ENCODE measurements at places on chromosomes 7 and 10.

- DNase-seq: peak; percentile 43
Observed at GRCh38 chr7:21939136-21939857, 6.4 kb downstream of the CDCA7L start.

- no peak for DNase-seq
Observed at GRCh38 chr7:147990942-147991341, 599.6 kb upstream of the C7orf33 start.

DNA sequence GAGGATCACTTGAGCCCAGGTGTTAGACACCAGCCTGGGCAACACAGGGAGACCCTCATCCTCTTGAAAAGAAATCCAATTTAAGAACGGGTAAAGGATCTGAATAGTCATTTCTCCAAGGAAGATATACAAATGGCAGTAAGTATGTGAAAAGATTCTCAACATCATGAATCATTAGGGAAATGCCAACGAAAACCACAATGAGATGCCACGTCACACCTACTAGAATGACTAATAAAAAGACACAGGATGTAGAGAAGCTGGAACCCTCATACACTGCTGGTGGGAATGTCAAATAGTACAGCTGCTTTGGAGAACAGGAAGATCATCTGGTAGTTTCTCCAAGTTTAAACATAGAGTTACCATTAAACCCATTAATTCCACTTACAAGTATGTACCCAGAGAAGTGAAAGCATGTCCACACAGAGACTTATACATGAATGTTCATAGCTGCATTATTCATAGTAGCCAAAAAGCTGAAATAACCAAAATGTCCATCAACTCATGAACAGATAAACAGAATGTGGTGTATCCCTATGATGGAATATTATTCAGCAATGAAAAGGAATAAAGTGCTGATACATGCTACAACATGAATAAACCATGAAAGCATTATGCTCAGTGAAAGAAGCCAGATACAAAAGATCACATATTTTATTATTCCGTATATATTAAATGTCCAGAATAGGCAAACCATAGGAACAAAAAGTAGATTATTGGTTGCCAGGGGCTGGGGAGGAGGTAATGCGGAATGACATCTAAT lies 13.1 kb upstream of the ZMIZ2 start:
- peak; percentile 18 for DNase-seq

GRCh38 chr10:89613582-89613981 lies 31.5 kb downstream of the PANK1 start:
- DNase-seq: no peak

DNA sequence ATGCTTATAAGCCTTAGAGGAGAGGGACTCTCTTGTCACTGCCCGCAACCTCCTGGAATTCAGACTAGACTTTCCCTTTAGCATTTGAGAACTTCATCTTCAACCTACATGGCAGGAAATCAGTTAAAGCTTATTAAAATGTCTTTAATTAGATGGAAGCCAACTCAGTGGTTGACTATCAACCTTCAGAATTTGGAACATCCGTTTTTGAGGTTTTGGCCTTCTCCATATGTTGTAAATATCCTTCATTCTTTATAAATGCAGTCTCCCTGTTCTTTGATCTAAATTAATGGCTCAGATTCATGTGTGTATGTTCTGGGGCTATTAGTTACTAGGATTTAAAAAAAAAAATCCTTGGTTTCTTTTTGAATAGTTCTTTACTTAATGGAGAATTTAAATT lies 85.0 kb downstream of the ANKRD61 start:
- no peak for DNase-seq

All from stimulated activated CD4-positive, alpha-beta T cell treated with anti-CD3 and anti-CD28 coated beads, Interleukin-2, amount 100 ng/mL, for 48 hours (primary cell).